ENCODE measurements at places on chromosomes 16 and 17.
A peak's percentile ranks its signal among the peaks of the same experiment; 100 is the strongest.

GRCh38 chr17:44914698-44915271, 515 bp downstream of the GFAP start:
- no peak for DNase-seq

DNA sequence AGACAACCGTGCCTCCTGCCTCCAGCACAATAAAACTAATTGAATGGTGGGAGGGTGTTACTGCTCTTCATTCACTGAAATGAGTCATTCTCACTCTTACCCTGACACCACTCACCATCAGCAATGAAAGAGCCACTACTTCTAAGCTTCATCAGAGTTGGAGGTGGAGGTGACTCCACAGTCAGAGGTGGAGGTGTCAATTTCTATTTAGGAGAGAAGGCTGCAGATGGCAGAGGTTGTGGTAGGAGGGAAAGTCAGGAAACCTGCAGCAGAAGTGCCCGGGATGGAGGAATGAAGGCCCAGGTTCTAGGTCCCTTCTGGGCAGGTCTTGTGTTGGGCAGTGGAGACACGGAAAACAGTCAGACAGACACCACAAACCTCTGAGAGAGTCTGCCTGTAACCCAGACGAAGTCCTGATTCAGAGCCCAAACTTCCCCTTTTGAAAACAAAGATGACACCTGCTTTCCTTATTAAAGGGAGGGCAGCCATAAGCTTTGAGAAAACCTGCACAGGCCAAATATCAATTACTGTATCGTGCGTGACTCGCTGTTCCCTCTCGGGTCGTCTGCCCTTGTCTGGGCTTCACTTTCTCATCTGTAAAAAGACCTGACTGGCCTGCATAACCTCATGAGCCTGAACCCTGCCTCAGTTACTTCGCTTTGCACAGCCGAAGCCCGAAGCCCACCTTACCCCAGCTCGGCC, 668 bp downstream of the ATPAF2 start:
- peak; percentile 4 for DNase-seq

DNA sequence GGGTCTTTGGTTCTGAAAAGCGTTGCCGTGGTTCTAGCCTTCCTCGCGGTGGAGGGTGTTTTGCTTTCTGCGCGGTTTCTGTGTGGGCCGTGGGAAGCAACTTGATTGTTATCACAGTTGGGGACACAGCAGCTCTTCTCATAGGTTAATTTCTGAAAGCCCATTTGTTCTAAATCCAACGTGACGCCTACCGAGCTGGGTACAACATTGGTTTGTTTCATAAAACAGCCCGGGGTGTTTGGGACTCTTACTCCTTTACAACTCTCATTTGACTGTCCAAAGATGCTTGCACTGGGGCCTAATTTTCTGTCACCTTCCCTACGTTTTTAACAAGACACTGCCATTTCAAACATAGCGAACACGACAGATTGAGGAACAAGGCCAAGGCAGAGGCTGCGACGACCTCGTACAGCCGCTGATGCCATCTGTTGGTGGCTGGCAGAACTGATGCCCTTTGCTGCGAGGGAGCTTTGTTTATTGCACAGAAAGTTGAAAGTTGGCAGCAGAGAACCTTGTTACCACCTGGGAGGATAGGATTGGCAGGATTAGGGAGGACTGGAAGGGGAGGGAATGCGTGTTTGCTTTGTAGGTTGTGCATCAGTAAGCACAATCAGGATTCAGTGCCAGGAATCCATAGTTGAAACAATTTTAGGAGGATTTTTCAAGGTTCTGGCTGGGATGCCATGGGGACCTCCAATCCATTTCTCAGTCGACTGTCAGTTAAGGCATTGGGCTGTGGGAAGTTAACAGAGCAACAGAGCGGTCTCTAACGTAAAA, 98.3 kb downstream of the PITPNC1 start:
- DNase-seq: peak; percentile 83

DNA sequence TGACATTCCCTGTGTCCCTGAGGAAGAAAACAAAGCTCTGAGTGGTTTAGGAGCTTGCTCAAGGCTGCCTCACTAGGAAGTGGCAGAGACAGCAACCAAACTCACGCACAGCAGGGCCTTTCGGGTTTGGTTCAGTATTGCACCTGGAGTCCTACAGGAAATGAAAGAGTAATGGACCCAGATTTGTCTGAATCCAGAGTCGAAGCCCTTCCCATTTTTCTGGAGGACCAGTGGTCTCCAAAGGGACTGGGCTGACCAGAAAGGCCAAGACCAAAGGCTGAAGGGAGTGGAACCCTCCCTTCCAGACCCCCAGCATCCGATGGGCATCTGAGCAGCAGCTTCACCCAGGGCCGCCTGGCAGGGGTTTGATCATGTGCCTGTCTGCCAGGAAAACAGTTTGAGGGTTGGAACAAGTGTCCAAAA, 85.5 kb upstream of the RPL38 start:
- DNase-seq: no peak

DNA sequence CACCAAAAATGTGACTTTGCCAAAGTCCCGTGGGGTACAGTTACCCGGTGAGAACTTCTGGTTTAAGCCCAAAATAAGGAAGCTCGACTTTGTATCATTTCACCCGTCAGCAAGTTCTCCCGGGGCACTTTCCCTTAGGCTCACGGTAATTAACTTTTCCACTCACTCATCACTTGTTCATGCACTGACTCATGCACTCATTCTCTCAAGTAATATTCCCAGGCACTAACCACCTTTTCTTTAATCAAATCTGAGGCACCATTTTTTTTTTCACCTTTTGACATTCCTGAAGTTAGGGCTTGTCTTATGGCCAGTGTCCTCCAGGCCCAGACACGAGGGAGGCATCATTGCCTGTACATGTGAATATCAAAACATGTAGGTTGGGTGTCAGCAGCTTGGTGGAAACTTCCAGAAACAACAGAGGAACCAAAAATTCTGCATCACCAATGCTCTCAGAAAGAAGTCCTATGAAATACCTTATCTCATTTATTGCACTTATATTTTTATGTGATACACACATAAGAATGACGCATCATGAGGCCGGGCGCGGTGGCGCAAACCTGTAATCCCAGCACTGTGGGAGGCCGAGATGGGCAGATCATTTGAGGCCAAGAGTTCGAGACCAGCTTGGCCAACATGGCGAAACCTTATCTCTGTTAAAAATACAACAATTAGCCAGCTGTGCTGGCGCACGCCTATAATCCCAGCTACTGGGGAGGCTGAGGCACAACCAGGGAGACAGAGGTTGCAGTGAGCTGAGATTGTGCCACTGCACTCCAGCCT, 36.1 kb upstream of the ATP2C2 start:
- no peak for DNase-seq

GRCh38 chr17:68705714-68706076, 104.5 kb upstream of the FAM20A start:
- no peak for DNase-seq
